NCI-H2107 (cell line): ENCODE measurements at places on chromosomes 13 and 19.

- DNase-seq, result no peak
Measured at GRCh38 chr19:6312018-6312417, 21.4 kb downstream of the ACER1 start.

- DNase-seq, result no peak
Measured at GRCh38 chr19:11581740-11582139, 4.3 kb upstream of the ACP5 start.

DNA sequence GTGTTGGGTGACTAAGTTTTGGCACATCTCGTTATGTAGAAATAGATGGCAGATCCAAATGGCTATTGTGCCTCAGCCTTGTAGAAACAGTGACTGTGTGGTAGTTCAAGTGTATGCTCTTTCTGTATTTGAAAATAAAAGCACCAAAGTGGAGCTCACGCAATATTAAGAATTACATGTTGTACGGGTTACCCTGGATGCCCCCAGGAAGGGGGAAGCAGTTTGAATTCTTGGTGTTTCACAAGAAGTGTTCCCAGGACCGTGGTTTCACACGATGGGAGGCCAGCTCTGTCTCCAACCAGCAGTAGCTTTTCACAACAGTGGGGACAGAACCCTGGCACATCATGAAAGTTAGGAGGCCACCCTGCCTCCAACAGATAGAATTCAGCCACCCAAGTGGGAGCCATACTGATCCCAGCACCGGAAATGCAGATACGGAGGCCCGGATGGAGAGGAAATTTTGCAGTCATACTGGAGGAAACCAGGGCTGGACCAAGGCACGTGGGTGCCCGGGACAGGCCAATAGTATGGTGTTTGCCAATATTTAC lies 8.9 kb downstream of the FLT1 start:
- DNase-seq, result no peak

DNA sequence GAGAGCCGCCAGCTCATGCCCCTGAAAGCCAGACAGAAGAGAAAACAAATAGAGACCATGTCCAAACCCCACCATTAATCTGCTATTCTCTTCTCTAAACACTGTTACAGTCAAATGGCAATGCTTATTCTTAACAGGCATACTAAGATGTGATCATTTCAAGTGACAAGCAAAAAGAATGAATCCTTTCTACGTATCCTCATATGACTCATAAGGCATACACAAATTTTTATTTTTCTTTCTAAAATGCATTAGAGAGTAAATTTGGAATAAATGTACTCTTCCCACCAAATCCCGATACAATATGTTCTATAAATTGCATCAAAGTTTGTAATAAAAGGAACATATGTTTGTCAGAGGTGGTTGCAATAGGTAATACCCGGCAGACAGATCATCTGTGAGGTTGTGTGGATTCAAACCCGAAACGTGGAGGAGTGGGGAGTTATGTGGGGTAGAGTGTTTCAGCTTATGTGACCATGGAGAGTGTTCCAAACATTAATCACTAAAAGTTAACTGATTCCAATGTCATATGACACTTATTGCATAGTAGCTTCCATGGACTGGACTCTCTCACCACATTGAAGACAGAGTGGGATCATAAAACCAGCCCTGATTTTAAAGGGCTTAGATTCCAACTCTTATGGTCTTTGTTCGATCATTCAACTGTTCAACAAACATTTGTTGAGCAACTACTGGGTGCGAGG lies 213.1 kb downstream of the DCLK1 start:
- no peak for DNase-seq

DNA sequence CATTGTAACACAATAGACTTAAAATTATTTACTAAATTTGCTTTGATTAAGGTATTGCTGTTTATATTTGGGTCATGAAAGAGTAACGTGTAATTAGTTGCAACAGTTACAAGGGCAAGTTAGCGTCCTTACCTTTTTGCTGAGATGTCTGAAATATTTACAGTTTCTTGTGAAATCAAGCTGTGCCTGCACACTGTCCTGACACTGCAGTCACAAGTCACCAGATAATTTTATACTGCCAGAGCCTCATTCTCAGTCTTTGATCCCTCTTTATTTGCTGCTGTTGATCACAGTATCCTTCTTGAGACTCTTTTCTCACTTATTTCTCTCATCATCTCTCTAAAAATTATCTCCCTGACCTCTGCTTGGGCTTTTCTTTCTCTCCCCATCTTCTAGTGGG lies 8.4 kb upstream of the DIAPH3 start:
- no peak for DNase-seq

- DNase-seq, result no peak
Measured at GRCh38 chr13:73508841-73509240, 450.0 kb downstream of the KLF5 start.

GRCh38 chr19:11225172-11225571 lies 14.2 kb upstream of the ANGPTL8 start:
- DNase-seq, result no peak

GRCh38 chr13:48624858-48625257 lies 28.9 kb upstream of the CYSLTR2 start:
- DNase-seq, result no peak

DNA sequence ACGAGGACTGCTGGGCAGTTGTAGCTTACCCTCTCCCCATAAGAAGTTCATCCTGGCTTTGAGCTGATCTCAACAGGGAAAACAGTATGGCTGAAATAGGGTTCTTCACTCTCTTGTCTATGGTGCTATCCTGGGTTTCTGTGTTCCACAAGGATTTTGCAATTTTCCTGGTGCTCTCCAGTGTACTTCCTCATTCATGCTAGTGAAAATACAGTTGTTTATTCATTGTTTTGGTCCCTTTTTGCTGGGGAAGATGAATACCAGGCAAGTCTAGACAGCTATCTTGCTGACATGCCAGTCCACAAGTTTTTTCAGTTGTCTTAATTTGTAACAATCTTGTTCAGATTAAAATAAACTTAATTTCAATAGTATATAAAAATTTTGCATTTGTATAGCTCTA lies 306.5 kb downstream of the DLEU7 start:
- DNase-seq, result no peak

DNA sequence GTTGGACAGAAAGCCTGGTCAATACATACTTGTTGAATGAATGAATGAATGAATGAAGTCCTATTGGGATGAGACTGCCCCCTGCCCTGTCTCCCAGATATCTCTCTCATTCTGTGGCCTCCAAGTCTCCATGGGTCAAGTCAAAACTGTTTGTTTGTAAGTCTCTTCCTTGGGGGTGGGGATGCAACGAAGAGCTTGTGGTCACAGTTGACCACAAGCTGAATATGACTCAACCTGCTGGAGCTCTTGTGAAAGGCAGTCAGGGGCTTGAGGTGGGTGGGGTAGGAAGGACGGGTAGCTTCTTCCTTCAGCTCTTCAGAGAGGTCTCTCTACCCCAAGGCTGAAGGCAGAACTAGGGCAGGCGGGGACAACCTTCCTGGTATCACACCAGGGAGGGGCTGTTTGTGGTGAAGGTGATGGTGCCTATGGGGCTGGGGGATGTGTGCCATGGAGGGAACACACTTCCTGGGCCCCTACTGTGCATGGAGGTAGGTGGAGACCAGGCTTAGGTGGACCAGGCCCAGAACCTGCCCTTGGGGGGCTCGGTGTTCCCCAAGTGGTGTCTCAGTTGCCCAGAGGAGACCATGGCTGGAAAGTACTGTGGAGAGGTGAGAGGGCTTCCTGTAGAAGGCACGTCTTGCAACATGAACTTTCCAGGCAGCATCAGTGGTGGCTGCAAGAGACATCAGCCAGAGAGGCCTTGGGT lies 8.0 kb downstream of the MYO1F start:
- DNase-seq, result no peak

DNA sequence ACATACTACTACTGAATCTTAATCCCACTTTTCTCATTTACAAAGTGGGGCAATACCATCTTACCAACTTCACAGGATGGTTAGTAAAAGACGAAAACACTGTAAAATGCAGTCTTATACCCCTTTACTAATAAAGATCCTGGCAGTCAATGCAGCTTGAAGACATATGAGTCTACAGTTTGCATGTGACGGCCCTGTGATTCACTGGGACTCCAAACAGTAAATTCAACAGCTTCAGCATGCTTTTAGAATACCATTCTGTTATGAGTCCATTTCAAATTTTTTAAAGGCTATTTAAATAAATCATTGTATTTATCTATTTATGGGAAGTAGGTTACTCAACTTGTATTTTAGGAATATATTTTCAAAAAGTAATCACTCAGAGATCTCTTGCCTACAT lies 629.1 kb downstream of the LIG4 start:
- DNase-seq, result no peak

GRCh38 chr19:11238041-11238440 lies 1.4 kb upstream of the ANGPTL8 start:
- DNase-seq, result no peak

GRCh38 chr13:90201202-90201601 lies 1146.3 kb upstream of the MIR17HG start:
- DNase-seq, result no peak

DNA sequence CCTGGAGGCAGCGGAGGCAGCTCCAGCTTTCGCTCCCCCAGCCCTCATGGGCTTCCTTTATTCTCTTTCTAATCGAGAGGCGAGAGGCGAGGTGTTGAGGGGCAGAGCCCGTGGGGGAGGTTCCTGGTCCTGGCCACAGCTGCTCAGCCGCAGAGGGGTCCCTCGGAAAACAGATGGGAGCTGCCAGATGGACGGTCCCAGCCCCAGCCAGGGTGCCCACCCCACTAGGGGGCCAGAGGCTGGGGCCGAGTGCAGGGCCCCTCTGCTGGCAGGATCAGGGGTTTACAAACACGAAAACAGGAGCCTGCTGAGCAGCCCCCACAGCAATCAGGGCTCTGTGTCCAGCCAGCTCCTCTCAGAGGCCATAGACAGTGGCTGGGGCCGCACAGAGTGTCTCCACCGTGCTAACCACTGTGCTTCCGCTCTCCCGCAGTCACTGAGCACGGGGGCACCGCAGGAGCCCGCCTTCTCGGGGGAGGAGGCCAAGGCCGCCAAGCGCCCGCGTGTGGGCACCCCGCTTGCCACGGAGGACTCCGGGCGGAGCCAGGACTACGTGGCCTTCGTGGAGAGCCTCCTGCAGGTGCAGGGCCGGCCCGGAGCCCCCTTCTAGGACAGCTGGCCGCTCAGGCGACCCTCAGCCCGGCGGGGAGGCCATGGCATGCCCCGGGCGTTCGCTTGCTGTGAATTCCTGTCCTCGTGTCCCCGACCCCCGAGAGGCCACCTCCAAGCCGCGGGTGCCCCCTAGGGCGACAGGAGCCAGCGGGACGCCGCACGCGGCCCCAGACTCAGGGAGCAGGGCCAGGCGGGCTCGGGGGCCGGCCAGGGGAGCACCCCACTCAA lies 182.2 kb downstream of the KDM4B start:
- no peak for DNase-seq

DNA sequence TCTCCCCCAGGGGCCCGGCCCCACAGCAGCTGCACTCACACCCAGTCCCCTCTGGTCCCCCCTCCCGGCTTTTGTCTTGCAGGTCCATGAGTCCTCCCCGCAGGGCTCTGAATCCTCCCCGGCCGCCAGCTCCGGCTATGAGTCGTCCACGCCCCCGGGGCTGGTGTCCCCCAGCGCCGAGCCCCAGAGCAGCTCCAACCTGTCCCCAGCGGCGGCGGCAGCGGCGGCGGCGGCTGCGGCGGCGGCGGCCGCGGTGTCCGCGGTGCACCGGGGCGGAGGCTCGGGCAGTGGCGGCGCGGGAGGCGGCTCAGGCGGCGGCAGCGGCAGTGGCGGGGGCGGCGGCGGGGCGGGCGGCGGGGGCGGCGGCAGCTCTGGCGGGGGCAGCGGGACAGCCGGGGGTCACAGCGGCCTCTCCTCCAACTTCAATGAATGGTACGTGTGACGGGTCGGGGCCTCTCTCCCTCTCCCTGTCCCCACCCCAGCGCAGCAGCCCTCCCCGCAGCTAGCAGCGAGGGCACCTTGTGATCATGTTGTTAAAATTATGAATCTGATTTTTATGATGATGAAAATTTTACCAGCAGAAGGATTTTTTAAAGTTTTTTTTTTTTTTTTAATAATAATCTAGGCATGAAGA lies 3.8 kb downstream of the ZIC2 start:
- no peak for DNase-seq

DNA sequence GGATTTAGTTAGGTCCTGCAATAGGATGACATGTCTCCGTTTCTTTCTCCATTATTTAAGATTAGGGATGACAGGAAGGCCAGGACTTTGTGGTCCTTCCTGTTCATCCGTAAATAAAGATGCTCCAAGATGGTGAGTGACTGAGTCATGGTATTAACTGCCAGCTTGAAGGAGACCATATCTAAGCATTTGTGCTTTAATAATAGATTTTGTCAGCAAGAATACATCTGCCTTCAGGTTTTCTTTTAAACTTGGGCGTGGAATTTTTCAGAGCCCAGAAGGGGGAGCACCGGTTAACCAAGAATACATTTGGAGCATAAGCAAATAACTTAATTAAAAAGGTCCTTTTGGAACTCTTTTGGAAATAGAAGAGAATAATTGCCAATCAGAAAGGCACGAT lies 68.2 kb downstream of the ARHGAP35 start:
- no peak for DNase-seq

DNA sequence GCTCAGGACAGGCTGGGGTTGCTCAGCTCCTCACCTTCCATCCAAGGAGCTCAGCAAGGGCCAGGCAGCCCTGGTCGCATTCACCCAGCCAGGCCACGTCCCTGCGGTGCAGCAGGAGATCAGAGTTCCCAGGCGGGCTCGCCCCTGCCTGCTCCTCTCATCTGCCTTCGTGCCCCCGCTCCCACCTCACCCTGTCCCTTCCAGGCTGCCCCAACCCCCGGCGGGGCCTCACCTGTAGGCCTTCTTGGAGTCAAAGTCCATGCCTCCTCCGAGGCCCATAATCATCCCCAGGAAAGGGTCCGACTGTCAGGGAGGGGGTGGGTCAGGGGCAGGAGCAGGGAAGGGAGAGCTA lies 1.3 kb upstream of the RINL start:
- no peak for DNase-seq

- DNase-seq, result no peak
Measured at GRCh38 chr13:47865883-47866282, 135.2 kb downstream of the SUCLA2 start.

DNA sequence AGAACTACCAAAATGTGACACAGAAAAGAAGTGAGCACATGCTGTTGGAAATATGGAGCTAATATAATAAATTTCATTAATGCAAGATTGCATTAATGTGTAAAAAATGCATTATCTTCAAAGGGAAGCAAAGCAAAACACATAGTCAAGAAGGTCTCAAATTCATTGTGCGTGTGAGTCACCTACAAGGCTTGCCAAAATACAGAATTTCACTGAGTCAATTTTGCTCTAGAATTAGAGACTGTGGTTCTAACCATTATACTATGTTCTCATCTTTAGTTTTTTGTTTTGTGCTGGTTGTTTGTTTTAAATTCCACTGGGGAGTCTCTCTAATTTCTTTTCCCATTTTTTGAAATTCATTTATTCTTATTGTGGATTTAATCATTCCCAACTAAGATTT lies 149.8 kb upstream of the SLITRK1 start:
- no peak for DNase-seq

DNA sequence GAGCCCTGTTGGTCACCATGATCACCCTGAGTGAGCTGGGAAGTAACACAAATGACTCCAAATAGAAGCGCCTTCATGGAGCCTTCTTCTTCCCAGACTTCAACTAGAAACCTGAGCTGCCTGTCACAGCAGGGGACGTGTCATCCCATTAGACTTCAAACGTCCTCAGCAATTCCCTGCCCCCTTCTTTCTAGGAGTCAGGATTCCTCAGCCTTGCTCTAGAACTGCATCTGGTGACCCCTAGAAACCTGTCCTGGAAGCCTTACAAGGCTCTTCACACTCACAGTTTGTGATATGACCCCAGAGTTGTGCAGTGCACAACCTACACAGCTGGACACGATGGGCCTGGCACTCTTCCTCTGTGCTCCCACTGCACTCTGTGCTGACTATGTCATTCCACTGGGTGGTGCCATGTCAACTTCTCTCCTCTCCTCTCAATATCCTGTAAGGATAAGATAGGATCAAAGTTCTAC lies 23.6 kb upstream of the TTYH1 start:
- no peak for DNase-seq
